ENCODE measurements at places on chromosomes 16 and 17.
A peak's percentile ranks its signal among the peaks of the same experiment; 100 is the strongest.

DNA sequence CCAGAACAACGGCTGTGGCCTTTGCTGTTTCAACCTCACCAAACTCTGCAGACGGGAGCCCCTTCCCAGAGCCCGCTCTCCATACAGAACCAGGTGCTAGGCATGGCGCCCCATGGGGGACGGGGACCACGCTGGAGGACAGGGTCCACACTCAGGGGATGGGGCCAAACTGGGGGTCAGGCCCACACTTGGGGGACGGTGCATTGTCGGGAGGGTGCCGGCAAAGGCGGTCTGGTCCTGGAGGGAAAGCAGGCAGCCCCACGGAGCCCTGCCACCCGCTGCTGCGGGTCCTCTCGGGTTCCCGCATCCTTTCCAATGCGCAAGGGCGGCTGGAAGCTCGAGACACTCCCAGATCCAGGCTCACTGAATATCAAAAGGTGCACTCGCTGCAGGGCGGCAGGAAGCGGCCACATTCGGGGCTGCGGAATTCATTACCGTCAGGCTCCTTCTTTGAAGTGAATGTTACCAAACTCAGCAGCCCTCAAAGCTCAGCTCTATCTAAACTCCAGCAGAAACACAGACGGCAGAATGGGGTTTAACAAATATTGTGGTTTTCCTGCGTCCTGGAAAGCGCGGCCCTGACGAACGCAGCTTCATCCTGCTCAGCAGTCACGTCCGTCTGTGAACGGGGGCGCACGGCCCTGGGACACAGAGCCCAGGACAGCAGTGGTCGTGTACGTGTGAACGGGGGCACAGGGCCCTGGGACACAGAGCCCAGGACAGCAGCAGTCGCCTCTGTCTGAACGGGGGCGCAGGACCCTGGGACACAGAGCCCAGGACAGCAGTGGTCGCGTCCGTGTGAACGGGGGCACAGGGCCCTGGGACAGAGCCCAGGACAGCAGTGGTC, 41.3 kb downstream of the LMF1 start:
- DNase-seq, result no peak

DNA sequence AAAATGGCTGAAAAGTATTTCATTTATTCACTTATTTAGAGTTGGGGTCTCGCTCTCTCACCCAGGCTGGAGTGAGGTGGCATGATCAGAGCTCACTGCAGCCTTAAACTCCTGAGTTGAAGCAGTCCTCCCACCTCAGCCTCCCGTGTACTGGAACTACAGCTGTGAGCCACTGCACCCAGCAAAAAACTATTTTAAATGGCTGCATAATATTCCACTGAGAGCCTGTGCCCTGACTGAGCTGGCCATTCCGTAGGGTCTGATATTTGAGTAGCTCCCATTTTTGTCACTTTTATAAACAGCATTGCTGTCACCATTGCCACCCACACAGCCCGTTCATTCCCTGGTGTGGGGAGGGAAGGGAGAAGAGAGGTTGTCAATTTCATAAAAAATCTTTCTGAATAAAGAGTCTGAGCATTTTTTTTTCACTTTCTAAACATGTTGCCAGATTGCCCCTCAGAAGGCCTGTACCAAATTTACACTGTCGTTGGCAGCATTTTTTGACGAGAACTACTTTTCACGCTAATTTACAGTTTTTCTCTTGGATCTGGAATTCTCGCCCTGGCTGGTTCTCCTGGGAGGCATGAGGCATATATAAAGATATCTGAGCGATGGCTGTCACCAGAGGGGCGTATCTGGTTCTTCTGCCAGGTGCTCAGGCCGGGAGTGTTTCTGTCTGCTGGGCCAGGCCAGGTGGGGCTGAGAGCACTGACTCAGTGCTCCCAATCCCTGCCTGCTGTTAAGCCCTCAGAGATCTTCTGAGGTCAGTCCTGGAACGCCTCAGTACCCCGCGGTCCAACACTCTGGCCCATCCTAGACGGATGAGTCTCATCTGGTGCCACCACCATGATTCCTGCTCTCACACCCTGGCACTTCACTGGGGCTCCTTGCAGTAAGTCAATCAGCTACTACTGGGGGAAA, 7.2 kb upstream of the KIFC3 start:
- DNase-seq, result no peak

DNA sequence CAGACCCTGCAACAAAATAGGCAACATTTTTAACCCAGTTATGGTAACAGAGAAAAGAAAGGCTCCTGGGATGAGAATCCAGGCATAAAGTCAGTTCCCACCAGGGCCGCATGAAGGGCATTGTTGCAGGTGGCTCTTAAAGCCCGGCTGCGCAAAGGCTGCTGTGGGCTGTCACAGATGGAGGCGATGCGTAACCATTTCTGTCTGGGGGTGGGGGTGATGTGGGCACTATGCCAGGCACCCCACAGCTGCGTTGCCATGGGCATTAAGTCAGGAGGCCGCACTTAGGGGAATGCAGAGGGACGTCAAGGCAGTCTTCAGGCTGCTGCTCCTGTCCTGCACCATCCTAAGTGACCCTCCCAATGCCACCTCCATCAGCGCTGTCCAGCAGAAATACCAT, 228.4 kb downstream of the CPPED1 start:
- DNase-seq, result no peak

- no peak for DNase-seq
Observed at GRCh38 chr16:57687363-57687929, 7.2 kb upstream of the DRC7 start.

DNA sequence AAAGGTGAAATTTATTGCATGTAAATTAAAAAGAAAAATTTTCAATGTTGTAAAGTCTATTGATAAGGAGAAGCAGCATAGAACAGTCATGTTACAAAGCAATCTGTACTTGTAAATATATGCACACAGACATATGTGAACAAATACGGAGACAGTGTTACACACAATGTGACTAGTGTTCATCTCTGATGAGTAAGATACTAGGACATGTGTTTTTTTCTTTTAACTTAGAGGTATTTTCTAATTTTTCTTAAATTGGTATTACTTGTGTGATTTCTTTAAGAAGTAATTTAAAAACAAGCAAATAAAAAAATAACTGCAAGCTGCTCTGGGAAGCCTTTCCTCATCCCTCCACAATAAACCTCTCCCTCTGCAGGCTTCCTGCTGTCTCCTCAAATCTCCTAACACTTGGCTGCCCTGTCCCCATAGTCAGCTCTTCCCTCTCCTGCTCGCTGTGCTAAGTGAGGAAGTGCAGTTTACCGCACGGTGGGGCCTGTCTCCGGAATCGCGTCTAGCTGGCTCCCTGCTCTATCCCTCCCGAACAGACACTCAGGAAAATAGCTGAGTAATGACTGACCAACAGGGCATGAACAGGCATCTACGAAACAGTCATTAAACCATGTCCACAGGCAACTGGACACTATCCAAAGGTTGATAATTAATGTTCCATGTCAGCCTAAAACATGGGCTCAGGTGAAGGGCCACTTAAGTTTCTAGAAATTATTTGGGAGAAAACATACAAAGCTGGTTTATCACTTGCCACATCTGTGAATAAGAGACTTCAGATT, 35.9 kb downstream of the CMTM4 start:
- DNase-seq, result peak; percentile 91

GRCh38 chr17:30405161-30405560, 26.4 kb downstream of the CPD start:
- DNase-seq, result no peak

DNA sequence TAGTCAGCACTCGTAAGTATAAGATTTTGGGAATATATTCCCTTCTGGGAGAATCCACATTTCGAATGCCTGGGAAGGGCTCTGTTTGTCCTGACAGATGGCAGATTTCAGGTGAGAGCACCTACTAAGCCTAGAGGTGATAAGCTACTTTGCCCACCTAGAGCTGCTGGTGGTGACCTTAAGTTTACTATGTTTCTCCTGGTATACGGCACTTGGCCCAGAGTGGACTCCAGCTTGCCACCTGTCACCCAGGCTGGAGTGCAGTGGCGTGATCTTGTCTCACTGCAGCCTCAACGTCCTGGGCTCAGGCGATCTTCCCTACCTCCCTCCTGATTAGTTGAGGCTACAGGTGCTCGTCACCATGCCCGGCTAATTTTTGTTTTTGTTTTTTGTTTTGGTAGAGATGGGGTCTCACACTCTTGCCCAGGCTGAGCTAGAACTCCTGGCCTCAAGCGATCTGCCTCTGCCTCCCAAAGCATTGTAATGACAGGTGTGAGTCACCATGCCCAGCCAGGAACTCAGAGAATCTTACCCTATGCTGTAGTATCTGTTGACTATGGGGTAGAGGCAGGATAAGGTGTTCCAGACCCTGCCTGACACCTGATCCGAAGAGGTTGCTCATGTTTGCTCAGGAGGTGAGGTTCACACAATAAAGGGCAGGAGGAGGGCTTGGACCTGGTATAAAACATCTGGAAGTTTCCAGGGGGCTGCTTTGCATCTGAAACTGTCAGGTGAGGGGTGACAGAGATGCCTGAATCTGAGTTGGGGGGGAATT, at the start of gene ZG16:
Gene ZG16 (plus strand): TSS at position 681 of the 775 bp plus-strand sequence. CDS start 1,011 bp downstream, outside the sequence.
- no peak for DNase-seq

- peak; percentile 12 for DNase-seq
Observed at GRCh38 chr17:69012895-69013805, 47.6 kb downstream of the ABCA9 start.

DNA sequence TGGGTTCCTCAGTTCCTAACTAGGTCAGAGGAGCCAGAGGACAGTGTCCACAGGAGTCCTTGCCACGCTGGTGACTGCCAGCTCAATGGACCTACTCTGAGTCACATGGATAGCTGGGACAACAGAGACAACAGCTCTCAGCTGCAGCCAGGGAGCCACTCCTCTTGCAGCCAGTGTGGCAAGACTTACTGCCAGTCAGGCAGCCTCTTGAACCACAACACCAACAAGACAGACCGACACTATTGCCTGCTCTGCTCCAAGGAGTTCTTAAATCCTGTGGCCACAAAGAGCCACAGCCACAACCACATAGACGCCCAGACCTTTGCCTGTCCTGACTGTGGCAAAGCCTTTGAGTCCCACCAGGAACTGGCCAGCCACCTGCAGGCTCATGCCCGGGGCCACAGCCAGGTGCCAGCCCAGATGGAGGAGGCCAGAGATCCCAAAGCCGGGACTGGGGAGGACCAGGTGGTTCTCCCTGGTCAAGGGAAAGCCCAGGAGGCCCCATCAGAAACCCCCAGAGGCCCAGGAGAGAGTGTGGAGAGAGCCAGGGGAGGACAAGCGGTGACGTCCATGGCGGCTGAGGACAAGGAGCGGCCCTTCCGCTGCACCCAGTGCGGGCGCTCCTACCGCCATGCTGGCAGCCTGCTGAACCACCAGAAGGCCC, 6.7 kb downstream of the ZNF646 start:
- no peak for DNase-seq

- no peak for DNase-seq
Observed at GRCh38 chr16:53209877-53210276, 155.1 kb downstream of the CHD9 start.

DNA sequence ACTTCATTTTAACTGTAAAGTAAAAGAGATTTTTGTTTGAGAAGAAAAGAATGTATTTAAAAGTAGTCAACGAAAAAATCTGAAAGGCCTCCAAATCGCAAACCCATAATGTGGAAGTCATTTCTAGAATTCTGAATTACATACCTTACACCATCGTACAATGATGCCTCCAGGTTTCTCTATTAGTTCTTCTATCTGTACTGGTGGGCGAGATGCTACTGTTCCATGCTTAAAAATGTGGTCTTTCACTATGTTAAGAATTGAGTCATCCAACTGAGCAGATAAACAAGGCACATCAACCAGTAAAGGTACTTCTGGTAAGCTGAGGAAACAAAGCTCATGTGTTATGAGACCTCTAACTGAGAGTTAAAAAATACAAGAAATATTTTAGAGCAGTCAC, 28.5 kb downstream of the CRLF3 start:
- no peak for DNase-seq

GRCh38 chr16:2482708-2483534, 8.0 kb downstream of the TBC1D24 start:
- DNase-seq, result peak; percentile 48

GRCh38 chr16:2835638-2836493, 5.8 kb downstream of the ZG16B start:
- peak; percentile 79 for DNase-seq

DNA sequence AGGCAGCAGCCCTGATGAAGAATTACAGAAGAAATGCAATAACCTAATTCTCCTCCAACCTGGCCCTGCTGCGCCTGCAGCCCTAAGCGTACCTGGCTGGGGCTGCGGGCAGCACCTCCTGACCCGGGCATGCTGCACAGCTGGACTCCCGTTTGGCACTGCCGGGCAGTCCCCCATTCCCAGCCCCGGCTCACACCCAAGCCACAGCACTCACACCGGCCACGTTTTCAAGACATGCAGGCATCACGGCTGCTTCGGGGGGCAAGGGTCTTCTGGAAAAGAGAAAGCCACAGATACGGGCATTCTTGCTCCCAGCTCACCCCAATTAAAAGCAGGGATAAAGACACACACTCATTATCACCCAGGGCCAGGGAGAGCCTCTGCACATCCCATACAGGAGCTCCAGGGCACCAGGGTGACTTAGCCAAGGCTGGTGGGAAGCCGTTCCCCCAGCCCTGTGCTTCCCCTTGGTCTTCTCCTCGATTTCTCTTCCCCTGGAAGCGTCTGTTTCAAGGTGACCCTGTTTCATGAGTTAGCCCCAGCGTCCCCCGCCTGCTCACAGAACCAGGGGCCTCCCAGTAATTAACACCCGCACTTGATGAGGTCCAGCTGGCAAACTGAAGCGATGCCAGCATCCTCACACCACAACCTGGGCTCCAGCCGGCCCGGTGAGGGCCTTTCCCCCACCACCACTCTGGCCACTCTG, 216.7 kb downstream of the C16orf78 start:
- DNase-seq, result no peak

- DNase-seq, result no peak
Observed at GRCh38 chr17:70323269-70323668, 153.9 kb downstream of the KCNJ2 start.

DNA sequence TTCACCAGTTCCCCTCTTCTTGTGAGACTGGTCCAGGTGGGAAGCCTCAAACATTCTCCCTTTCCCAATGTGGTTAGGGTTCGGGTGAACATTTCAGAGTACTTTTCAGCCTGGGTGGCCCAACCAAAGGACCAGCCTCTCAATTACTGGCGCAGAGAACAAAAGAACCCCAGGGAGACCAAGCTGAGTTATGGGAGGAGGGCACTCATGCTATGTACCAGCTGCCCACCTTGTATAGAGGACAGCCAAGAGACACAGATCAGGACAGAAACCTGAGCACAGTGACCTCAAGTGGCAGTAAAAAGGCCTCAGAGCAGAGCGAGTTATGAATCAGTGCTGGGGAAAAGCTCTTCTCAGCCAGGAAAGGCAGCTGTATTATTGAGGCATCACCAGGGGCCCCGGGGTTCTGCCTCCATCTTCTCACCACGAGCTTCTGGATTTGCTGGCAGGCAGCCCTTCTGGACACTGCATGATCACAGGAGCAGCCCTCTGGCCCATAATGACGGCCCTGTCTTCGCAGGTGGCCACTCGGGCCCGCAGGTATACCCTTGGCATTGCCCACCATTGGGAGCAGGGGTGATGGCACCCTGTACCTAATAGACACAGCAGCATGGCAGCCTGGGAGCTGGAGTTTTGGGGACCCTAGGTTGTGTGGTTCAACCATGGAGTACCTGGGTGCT, 3.8 kb downstream of the G6PC3 start:
- no peak for DNase-seq

GRCh38 chr16:17273142-17273561, 197.6 kb downstream of the XYLT1 start:
- DNase-seq, result peak; percentile 88

- no peak for DNase-seq
Observed at GRCh38 chr17:7843257-7843535, 9.2 kb downstream of the KDM6B start.

- no peak for DNase-seq
Observed at GRCh38 chr16:4257646-4258556, 14.9 kb downstream of the TFAP4 start.

All from adipocyte (in vitro differentiated cells).